ENCODE measurements at places on chromosomes 6 and 20. TPM values are rescaled to one million over a fixed set of nuclear protein-coding genes. Genes with fewer than 3 reads are reported as not detected.

DNA sequence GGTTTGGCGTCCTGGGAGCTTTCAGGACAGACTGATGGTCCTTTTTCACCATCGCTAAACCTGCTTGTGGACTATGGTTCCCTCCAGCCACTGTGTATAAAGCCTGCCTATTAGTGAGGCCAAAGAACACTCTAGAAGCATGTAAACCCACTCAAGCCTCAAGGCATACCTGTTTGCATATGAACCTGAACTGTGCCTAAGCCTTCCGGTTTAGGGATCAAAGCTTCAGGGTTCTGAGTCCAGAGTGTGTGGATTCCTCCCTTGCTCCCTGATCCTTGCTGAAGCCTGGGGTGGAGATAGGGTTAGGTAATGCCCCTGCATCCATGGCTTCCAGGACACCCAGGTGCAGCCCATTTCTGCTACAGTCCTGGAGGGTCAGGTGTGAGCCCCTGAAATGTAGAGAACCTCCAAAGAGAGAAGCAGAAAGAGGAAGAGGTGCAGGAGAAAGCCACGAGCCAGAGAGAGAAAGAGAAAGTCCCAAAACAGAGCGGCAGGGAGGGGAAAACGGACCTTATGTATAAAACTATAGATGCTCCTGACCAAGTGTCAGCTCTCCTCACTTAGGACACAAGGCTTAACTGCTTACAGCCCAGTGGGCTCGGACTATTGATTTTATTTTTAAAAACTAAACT is 93.3 kb downstream of the SCML4 start:
- H3K4me1 ChIP-seq = peaks cover 73% of the 10 kb centered on the region
- peaks cover 19% of the 10 kb centered on the region for H3K27me3 ChIP-seq
- DNase-seq = no peak
- H3K36me3 ChIP-seq = peaks cover 8% of the 10 kb centered on the region
- peak overlapping the region; percentile 75 for H3K4me3 ChIP-seq
- no peak overlapping the region for H3K27ac ChIP-seq

DNA sequence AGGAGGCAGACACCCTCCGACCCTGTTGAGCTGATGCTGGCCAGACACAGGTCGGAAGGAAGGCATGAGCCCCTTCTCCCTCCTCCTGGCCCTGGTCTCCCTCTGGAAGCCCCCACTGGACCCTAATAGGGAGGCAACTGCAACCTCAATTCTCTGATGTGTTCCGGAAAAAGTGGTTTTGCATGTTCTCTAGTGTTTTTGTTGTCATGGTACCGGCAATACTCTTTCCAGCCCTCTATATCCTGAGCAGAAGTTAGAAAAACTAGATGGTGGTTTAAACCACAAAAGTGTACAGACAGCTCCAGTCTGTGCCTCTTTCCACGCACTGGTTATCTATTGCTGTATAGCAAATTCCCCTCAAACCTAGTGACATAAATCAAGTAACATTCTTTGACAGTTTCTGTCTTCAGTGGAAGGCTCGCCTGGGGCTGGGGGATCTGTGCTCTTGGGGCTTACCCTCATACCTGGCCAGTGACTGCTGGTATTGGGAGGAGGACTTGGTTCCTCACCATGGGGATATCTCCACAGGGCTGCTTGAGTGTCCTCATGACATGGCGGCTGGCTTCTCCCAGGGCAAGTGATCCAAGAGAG is 37.0 kb downstream of the SYTL3 start:
- H3K4me3 ChIP-seq = peak overlapping the region; percentile 74
- peak overlapping the region; percentile 90 for H3K27ac ChIP-seq
- peaks cover 62% of the 10 kb centered on the region for H3K4me1 ChIP-seq
- DNase-seq = peak; percentile 61
- H3K36me3 ChIP-seq = peaks cover 54% of the 10 kb centered on the region
- H3K27me3 ChIP-seq = no peaks in the 10 kb centered on the region

GRCh38 chr6:72212686-72213085 is 326.3 kb downstream of the RIMS1 start:
- no peak overlapping the region for H3K4me3 ChIP-seq
- H3K4me1 ChIP-seq = no peaks in the 10 kb centered on the region
- no peak for DNase-seq
- no peaks in the 10 kb centered on the region for H3K36me3 ChIP-seq
- no peaks in the 10 kb centered on the region for H3K27me3 ChIP-seq

- H3K4me3 ChIP-seq = no peak overlapping the region
- H3K36me3 ChIP-seq = no peaks in the 10 kb centered on the region
- H3K4me1 ChIP-seq = no peaks in the 10 kb centered on the region
- no peak overlapping the region for H3K27ac ChIP-seq
Observed at GRCh38 chr6:40253420-40253819, 319.2 kb upstream of the MOCS1 start.

GRCh38 chr6:73371984-73372383 is 2.3 kb upstream of the OOEP start:
- no peak overlapping the region for H3K4me3 ChIP-seq
- DNase-seq = no peak
- H3K4me1 ChIP-seq = no peaks in the 10 kb centered on the region
- peaks cover 6% of the 10 kb centered on the region for H3K27me3 ChIP-seq
- no peak overlapping the region for H3K27ac ChIP-seq

DNA sequence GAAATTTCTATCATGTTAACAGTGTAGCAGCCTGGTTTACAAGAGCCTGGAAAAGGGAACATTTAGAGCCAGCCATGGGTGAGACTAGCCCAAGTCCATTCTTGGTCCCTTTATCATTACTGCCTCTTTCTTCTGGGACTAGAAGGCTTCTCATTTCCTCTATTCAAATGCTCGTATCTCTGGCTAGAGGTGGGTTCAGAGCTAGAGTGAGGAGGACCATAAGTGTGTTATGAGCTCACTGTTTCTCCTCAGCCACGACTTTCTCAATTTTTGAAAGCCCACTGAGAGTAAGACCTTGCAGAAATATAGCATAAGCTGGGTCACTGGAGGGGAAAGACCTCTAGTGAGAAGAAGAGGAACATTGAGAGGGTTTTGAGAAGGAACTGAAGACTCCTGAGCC is 100.0 kb downstream of the SOBP start:
- peaks cover 28% of the 10 kb centered on the region for H3K27me3 ChIP-seq
- H3K4me1 ChIP-seq = no peaks in the 10 kb centered on the region
- no peak overlapping the region for H3K4me3 ChIP-seq
- no peaks in the 10 kb centered on the region for H3K36me3 ChIP-seq

DNA sequence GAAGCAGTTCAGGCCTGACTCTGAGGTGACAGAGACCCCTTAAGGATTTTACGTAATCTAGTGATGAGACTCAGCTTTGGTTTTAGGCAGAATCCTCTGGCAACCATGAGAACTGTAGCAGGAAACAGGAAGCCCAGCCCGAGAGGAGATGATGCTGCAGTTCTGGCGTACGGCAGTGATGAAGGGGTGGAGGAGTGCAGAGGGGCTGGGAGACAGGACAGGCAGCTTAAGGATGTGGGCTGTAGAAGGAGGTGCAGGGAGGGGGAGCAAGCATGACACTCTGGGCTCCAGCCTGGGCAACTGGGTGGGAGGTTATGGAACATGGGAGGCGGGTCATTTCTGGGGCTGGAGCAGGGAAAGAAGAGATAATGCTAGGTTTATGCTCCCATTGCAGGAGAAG is 67.1 kb downstream of the LRFN2 start:
- H3K4me3 ChIP-seq = no peak overlapping the region
- no peaks in the 10 kb centered on the region for H3K36me3 ChIP-seq
- peaks cover 23% of the 10 kb centered on the region for H3K27me3 ChIP-seq
- no peak overlapping the region for H3K27ac ChIP-seq

- H3K4me3 ChIP-seq = no peak overlapping the region
- H3K36me3 ChIP-seq = peaks cover 13% of the 10 kb centered on the region
- H3K4me1 ChIP-seq = peaks cover 39% of the 10 kb centered on the region
- DNase-seq = no peak
- H3K27me3 ChIP-seq = no peaks in the 10 kb centered on the region
Observed at GRCh38 chr6:147207351-147207750, 3.1 kb downstream of the STXBP5 start.

GRCh38 chr20:13717631-13718044 is 67.1 kb downstream of the ESF1 start:
- peaks cover 31% of the 10 kb centered on the region for H3K36me3 ChIP-seq
- no peaks in the 10 kb centered on the region for H3K27me3 ChIP-seq
- H3K4me3 ChIP-seq = no peak overlapping the region
- no peak overlapping the region for H3K27ac ChIP-seq
- H3K4me1 ChIP-seq = peaks cover 5% of the 10 kb centered on the region

- no peak overlapping the region for H3K4me3 ChIP-seq
- no peaks in the 10 kb centered on the region for H3K27me3 ChIP-seq
- peaks cover 1% of the 10 kb centered on the region for H3K4me1 ChIP-seq
- H3K27ac ChIP-seq = no peak overlapping the region
Observed at GRCh38 chr6:27882624-27883023, 29.6 kb downstream of the OR2B2 start.

GRCh38 chr6:74657011-74657410 is 548.8 kb downstream of the COL12A1 start:
- H3K36me3 ChIP-seq = no peaks in the 10 kb centered on the region
- no peaks in the 10 kb centered on the region for H3K4me1 ChIP-seq
- H3K27me3 ChIP-seq = no peaks in the 10 kb centered on the region

DNA sequence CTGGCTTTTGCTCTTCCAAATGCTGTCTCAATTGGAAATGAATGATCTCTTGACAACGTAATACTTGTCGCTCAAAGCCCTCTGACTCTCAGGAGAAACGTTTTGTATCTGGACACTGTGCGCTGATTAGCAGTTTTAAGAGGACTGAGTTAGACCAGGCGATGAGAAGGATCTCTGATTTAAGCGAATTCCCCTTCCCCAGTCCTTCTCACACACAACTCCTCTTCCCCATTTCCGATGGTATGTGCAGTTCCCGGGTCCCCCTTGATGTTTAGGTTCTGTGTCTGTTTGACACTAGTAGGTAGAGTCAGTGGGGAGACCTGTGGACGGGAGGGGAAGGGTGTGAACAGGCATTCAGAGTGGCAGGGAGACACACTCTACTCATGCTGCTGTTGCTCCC is 2.5 kb downstream of the ZDHHC14 start:
- DNase-seq = no peak
- no peaks in the 10 kb centered on the region for H3K27me3 ChIP-seq
- peaks cover 37% of the 10 kb centered on the region for H3K4me1 ChIP-seq
- no peak overlapping the region for H3K27ac ChIP-seq
- H3K36me3 ChIP-seq = peaks cover 30% of the 10 kb centered on the region
- H3K4me3 ChIP-seq = peak overlapping the region; percentile 88

DNA sequence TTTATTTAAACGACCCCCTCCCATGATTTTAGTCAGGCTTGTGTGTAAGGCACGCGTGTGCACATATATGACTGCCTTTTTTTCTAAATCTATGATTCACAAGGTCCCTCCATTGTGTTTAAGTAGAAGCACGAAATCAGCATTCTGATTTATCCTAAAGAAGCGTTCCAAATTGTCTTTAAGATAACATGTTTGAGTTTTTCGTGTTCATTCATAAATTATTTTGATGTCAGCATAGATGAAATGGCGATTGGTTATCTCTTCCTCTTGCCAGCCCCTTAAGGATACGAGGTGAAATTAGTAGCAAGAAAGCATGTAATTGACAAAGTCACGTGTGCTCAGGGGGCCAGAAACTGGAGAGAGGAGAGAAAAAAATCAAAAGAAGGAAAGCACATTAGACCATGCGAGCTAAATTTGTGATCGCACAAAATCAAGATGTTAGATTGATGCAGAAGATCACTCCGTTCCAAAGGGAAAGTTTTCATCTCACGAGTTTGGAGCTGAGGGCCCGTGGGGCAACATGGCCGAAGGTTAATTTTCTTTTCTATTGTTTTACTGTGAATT is at the start of gene LIN28B:
Gene LIN28B, plus strand, starts transcription at position 377 of the 564 bp plus-strand sequence. Its CDS starts 144 bp downstream, at position 521.
- H3K27ac ChIP-seq = peak within 1 kb of the TSS; percentile 67
- peaks cover 2% of the 10 kb centered on the region for H3K36me3 ChIP-seq
- no peak for DNase-seq
- peak within 1 kb of the TSS; percentile 65 for H3K4me3 ChIP-seq

- no peaks in the 10 kb centered on the region for H3K36me3 ChIP-seq
- H3K27me3 ChIP-seq = peaks cover 20% of the 10 kb centered on the region
- no peak overlapping the region for H3K27ac ChIP-seq
- H3K4me3 ChIP-seq = no peak overlapping the region
- no peak for DNase-seq
Observed at GRCh38 chr6:96465321-96465903, 56.2 kb upstream of the UFL1 start.

DNA sequence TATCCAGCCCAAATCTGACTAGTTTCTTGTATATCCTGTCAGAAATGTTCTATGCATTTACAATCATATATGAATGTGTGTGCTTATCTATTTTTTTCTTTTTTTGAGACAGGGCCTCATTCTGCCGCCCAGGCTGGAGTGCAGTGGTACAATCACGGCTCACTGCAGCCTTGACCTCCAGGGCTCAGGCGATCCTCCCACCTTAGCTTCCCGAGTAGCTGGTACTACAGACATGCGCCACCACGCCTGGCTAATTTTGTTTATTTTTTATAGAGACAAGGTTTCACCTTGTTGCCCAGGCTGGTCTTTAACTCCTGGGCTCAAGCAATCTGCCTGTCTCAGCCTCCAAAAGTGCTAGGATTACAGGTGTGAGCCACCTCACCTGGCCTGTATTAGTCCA is 3.0 kb upstream of the RAB44 start:
- H3K4me1 ChIP-seq = peaks cover 71% of the 10 kb centered on the region
- peak overlapping the region; percentile 42 for H3K27ac ChIP-seq
- H3K36me3 ChIP-seq = no peaks in the 10 kb centered on the region
- DNase-seq = no peak
- no peaks in the 10 kb centered on the region for H3K27me3 ChIP-seq

GRCh38 chr20:51687108-51687507 is 81.1 kb downstream of the ATP9A start:
- no peak for DNase-seq
- H3K36me3 ChIP-seq = no peaks in the 10 kb centered on the region
- no peaks in the 10 kb centered on the region for H3K4me1 ChIP-seq

- peaks cover 2% of the 10 kb centered on the region for H3K36me3 ChIP-seq
- DNase-seq = peak; percentile 83
- H3K27ac ChIP-seq = peak overlapping the region; percentile 96
- H3K4me3 ChIP-seq = peak overlapping the region; percentile 91
- H3K27me3 ChIP-seq = no peaks in the 10 kb centered on the region
Observed at GRCh38 chr6:27809939-27810767, 102.0 kb downstream of the OR2B2 start.

- no peak overlapping the region for H3K27ac ChIP-seq
- H3K27me3 ChIP-seq = no peaks in the 10 kb centered on the region
- peaks cover 22% of the 10 kb centered on the region for H3K36me3 ChIP-seq
- no peaks in the 10 kb centered on the region for H3K4me1 ChIP-seq
- no peak overlapping the region for H3K4me3 ChIP-seq
- no peak for DNase-seq
Observed at GRCh38 chr6:617456-618100, 39.3 kb downstream of the HUS1B start.

DNA sequence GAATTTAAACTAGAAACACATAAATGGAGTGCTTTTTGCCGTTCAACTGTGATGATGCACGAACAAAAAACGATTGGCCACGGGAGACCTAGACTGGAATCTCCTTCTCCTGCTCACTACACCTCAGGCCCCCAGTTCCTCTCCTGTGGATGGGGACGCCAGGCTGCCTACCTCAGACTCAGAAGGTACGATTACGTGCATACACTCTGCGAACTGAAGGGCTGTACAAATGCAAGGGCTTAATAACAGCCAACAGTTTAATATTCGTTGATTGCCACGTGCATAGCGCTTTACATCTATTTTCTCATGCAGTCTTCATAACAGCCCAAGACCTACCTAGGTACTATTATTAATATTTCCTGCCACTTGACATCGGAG is 495 bp upstream of the ARMC2 start:
- H3K36me3 ChIP-seq = peaks cover 6% of the 10 kb centered on the region
- H3K27me3 ChIP-seq = peaks cover 25% of the 10 kb centered on the region
- peak overlapping the region; percentile 89 for H3K4me3 ChIP-seq

The GSTA2 gene
- total RNA-seq = not detected

The SLC17A1 gene
- not detected for total RNA-seq

The POPDC3 gene
- not detected for total RNA-seq

The DDO gene
- total RNA-seq = not detected

The PDYN gene
- total RNA-seq = not detected

The EPB41L1 gene
- total RNA-seq = 0.23 TPM

The BMP6 gene
- 1.1 TPM for total RNA-seq

The HLA-DQA2 gene
- 2.7 TPM for total RNA-seq

The OR10C1 gene
- total RNA-seq = not detected

The ID1 gene
- total RNA-seq = 4.0 TPM

The RSPO4 gene
- not detected for total RNA-seq

The BTNL2 gene
- total RNA-seq = not detected

The CDSN gene
- total RNA-seq = not detected

Measured in activated T-helper 1 cell treated with anti-CD3 and anti-CD28 coated beads, Interleukin-12 subunit alpha, Interleukin-12 subunit beta, Interleukin-2, Interleukin-4 antibody, amounts not matched to agents 30 ng/mL and 10 ng/mL and 1 ng/mL, durations not matched to agents 14 hours and 24 hours and 36 hours (primary cell).